Fibroblast of skin of left quadriceps (primary cell): ENCODE measurements at places on chromosomes 3 and 15.

- no peak for DNase-seq
Observed at GRCh38 chr3:94965867-94966475, 903.1 kb downstream of the NSUN3 start.

- no peak for DNase-seq
Observed at GRCh38 chr3:73550032-73550431, 74.7 kb downstream of the PDZRN3 start.

DNA sequence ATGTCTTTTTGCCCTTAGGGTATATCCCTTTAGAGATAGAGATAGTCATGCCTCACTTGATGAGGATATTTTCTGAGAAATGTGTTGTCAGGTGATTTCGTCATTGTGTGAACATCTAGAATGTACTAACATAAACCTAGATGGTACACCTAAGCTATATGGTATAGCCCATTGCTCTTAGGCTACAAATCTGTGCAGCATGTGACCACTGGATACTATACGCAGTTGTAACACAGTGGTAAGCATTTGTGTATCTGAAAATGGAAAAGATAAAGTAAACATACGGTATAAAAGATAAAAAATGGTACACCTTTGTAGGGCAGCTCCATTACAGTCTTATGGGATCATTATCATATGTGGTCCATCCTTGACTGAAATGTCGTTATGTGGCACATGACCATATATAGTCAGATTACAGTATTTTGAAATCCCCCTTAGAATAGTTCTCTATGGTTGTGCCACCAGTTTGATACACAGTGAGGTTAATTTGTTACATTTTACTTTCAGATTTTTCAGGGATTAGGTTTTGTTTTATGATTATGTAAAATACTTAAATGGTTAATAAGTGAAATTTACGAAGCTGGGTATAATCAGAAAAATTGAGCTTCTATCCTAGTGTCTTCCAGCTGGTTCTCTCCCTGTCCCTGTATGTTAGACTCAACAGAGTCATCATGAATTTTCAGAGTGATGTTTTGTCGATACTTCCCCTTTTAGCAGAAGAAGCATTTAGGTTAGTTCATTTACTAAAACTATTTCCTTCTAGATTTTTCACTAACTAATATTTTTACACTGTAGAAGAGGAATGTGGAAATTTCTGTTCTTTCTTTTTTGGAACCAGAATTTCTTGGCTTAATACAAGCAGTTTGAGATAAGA is 12.8 kb downstream of the SETD5 start:
- DNase-seq, result no peak

GRCh38 chr15:49042165-49042564 is 4.1 kb downstream of the SECISBP2L start:
- DNase-seq, result no peak

- no peak for DNase-seq
Observed at GRCh38 chr3:8843347-8843746, 73.9 kb upstream of the OXTR start.

GRCh38 chr3:186452517-186452916 is 90.5 kb upstream of the DGKG start:
- DNase-seq, result peak; percentile 21

- no peak for DNase-seq
Observed at GRCh38 chr3:37124435-37124834, 49.9 kb downstream of the LRRFIP2 start.

- peak; percentile 11 for DNase-seq
Observed at GRCh38 chr3:76900596-76900995, 139.3 kb upstream of the ROBO2 start.

DNA sequence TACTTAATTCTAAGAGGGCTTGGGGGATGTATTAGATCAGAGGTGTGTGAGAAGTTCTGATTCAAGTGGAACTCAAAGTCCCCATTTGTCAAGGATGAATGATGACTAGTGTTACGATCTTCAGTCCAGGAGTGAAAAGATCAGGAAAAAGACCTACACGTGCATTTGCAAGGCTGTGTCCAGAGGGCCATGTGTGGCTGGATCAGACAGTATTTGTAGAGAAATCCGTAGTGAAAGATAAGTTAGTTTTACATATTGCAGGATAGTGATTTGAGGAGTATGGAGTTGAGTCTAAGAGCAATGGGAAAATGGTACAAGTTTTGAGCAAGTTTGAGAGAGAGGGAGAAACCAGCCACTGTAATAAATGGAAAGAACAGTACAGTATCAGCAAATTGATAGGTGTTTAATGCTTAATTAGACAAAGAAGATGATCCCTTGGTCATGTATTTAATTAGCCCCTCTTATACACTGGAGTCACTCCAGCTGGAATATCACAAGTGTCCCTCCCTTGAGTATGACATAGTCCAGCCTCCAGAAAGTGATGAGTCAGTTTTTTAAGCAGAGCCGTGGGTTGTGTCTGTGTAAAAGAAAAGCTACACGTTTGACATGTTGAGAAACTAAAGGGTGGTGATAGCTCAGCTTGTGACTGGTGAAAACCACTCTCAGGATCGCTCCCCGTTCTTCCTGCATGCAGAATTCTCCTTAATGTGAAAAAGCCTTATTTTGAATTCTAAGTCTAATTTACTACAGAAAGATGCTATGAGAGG is 348.8 kb downstream of the ROBO1 start:
- DNase-seq, result no peak

DNA sequence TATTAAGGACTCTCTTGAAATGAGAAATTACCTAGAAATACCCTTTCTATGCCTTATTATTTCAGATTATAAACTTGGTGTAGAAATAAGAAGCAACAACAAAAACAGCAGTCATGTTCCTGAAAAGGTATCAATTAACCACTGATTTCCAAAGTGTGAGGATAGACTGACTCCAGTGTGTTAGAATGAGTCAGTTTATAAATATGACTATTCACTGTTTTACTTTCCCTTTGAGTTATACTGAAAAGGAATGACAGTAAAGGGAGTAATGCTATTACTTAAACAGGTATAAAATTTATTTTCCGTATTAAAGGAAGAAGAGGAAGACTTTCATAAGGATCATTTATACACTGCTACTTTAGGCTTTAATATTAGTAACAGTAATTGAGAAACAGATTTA is 12.9 kb downstream of the GMNC start:
- no peak for DNase-seq

DNA sequence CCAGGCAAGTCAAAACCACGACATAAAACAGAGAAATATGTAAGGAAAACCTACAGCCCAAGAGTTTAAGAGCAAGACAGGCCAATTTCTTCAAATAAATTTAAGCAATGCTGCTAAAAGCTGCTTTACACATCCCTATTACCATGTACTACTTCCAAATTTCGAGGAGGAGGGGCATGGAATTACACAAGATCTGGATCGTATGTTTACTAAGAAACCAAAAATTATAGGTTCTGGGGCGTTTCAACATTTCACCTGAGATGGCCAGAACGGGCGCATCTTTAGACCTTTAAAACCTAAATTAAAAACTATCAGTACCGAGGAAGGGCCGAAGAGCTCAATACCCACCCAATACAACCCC is 664 bp upstream of the NR2C2 start:
- DNase-seq, result no peak

DNA sequence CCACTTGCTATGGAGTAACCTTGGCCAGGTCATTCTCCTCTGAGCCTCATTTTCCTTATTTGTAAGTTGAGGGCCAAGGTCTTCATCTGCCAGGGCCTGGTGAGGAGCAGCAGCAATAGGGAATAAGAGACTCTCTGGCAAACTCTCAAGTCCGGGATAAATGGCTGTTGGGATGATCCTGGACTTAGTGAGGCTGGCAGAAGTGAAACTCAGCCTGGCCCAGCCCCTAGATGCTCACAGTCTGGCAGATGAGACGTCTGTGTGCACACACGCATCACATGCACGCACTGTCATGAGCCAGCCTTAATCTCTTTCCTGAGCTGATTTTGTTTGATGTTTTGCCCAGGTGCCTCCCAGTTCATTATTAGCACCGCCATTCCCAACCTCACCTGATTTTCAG is 26.8 kb downstream of the SLC6A6 start:
- DNase-seq, result no peak

GRCh38 chr3:71133865-71134264 is 449.7 kb downstream of the FOXP1 start:
- no peak for DNase-seq

DNA sequence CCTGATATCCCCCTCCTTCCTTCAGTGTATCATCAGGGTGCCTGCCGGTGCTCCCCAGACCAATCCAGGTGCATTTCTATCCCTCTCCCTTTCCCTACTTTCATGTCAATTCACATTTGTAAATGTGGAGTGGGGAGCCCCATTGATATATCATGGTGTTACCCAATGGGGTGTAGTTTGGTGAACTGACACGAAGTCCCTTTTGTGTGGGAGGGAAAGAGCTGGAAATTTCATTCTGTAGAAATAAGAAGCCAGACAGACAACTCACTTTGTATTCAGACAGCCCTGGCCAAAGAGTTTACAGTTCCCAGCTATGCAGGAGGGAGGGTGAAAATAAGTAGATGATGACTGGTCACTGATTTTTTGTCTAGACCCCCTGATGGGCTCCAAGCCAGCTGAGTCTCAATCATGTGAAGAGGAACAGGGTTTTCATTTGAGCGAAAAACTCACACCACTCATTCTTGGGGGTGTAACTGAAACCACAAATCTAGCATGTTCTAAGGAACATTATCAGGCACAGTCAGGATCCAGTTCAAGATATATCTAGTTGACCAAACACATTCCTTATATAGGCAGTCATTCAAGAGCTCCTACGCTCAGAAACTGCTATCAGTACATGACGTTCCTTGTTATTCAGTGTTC is 58.9 kb downstream of the LMCD1 start:
- DNase-seq, result peak; percentile 58

- peak; percentile 29 for DNase-seq
Observed at GRCh38 chr3:185687271-185687878, 101.3 kb downstream of the SENP2 start.

GRCh38 chr3:165256554-165257065 is 60.4 kb upstream of the SLITRK3 start:
- no peak for DNase-seq

GRCh38 chr3:127479449-127479848 is 111.1 kb downstream of the TPRA1 start:
- DNase-seq, result no peak

- DNase-seq, result no peak
Observed at GRCh38 chr3:117473981-117474538, 764.5 kb downstream of the TUSC7 start.

DNA sequence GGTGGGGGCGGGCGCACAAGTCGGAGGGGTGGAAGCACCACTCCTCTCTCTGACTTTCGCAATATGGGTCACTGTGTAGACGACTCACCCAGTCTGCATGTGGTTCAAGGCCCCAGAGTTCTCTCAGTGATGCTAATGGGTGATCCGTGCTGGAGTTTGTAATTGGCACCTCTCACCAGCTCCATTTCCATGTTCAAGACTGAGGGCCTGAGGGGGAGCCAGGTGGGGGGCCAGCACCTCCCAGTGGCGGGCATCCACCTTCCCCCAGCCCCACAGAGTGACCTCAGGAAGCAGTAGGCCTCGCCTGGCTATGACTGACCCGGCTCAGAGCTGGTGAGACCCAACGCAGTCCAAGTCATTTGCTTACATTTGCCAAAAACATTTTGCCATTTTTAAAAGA is 230.0 kb upstream of the ST8SIA2 start:
- no peak for DNase-seq

- DNase-seq, result no peak
Observed at GRCh38 chr15:69096196-69096595, 64.2 kb upstream of the GLCE start.

- no peak for DNase-seq
Observed at GRCh38 chr15:58002338-58003126, 63.0 kb downstream of the ALDH1A2 start.

- no peak for DNase-seq
Observed at GRCh38 chr3:151395806-151396205, 11.3 kb upstream of the P2RY12 start.

DNA sequence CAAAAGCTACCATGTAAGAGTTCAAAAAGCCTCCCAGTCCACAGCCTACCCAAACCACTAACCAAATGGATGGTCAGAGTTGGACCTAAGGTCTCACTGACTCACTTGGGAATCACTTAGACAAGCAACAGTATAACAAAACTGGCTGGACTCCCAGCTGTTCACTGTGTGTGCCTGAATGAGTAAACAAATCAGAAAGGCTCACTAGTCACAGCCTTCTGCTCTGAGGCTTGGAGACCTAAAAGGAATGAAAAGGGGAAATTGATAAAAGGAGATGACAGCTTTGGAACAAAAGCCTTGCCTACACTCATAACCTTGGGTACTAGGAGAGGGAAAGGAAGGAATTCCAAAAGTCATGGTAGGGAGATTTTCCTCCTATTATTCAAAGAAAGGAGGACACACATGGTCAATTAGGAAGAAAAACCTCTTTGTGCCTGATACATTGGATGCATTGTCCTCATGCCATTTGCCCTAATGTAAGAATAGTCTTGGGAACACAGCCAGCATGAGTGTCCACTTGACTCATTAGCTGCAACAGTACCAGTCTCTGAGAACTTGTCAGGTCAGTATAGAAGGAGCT is 92.3 kb downstream of the FRMD5 start:
- DNase-seq, result peak; percentile 66
